ENCODE measurements at places on chromosomes 3 and 15.

GRCh38 chr3:159919873-159920272, 68.8 kb upstream of the IL12A start:
- DNase-seq, result peak; percentile 72

DNA sequence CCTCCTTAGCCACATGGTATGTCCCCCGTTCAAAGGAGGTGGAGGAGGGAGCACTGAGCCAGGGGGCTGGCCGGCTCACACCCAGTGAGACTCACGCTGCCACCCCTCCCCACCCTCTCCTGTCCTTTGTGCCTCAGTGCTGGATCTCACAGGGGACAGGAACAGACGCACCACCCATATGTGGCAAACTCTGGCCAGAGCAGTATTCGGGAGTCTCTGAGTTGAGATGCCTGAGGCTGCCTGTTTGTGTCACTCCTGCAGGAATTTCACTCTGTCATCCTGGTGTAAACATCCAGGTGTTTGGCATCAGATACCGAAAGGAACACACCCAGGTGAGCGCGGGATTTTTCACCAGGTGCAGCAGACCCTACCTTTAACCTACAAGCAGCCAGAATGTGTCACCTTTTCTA, 25.7 kb downstream of the RGMA start:
- DNase-seq, result no peak

DNA sequence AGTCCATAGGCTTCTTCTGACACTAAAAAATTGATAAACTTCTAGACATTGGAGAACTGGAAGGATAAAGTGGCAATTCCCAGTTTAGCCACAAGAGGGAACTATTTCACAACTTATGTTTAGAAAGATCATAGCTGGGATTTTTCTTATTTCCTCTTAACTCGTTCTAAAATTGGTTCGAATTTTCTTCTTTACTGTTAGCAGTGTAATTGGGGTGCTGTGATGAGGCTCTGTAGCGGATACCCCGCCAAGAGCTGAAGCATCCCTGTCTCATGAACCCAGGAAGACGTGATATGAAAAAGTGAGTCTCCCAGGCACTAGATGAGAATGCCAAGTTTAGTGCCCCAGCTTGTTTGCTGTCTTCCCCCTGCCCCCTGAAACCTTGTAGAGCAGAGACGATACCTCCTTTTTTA, 85.1 kb downstream of the PDCD6IP start:
- DNase-seq, result peak; percentile 43

DNA sequence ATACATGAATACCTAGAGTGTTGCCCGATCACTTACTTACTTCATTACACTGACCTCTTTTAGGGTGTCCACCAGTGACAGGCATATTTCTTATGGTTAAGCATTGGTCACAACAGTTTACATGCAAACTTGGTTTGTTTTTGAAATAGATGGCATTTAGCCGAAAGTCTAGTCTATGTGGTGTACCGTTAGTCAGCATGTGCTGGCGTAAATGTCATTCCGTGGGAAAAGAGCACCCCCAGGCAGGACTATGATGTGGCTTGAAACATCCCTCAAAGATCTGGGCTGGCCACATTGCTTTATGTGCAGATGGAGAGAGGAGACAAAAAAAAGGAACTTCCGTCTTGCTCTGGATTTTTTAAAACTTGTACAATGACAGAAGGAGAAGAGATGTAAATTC, 357.0 kb upstream of the ICE2 start:
- peak; percentile 63 for DNase-seq

GRCh38 chr3:170024581-170024980, 13.2 kb upstream of the GPR160 start:
- DNase-seq, result no peak

DNA sequence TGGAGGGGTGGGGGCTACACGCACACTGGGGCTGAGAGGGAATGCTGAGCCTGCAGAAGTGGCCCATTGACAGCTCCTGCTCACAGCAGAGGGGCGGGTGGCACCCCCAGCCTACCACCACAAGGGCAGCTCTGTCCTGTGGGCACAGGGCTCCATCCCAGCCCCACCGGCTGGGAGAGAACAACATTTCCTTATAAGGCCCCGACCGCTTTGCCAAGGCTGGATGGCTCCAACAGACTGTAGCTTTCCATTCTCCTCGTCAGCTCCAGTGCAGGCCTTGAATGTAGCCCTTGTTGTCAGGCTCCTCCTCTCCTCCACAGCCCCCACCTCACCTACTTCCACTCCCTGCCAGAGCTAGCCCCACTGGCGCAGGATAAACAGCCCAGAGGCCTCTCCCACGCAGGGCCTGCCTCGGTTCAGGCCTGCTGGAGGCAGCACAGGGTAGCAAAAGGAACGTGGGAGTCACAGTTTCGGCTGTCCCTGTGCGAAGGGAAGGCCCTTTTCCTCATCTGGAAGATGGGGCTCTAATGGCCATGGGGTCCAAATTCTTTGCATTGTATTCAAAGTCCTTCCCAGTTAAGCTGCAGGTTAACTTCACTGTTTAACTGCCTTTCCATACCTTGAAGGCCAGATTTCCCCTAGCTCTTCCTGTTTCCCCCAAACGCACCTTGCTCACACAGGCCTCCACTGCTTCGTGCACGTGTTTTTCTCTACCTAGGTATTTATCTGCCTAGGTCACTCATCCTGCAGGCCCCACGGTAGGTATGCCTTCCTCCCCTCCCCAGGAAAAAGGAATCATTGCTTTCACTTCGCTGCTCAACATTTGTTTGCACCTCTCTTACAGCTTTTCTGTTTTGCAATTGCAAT, 101.6 kb upstream of the LPP start:
- DNase-seq, result peak; percentile 30

DNA sequence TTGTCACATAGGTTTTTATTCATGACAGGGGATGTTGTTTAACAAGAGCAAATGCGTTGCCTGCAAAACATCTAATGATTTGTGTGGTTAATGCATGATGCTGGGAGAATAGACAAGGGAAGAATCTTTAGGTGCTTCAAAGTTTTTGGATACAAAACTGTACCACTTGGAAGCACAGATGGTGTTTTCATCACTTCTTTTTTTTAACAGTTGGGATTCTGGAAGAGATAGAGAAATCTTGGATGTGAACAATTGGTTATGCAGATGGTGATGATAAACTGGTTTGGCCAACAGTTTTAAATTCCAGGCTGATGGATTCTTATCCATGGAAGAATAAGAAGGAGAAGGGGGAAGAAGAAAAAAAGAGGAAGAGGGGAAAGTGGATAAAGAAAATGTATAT, 379.4 kb downstream of the KCNH8 start:
- DNase-seq, result no peak

- DNase-seq, result peak; percentile 16
Observed at GRCh38 chr3:81352867-81353266, 408.6 kb downstream of the GBE1 start.

DNA sequence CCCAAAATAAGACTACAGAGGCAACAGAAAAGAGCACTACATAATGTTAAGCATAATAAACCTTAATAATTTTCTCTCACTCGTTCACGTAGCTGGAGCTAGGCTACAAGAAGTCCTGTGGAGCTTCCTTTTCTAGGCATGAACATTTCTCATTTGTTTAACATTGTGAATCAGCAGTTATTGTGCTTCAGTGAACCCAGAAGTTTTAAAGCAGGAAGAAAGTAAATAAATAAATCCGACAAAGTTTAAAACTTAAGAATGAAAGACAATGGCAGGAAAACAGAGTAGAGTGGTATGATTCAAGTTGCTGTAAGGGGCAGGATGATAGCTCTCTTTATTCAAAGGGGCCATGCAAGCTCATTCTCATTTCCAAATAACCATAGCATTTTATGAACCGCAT, 191.8 kb downstream of the LSAMP start:
- DNase-seq, result no peak

All from fibroblast of skin of back (primary cell).